ENCODE measurements at places on chromosomes 13 and 19. TPM values are rescaled to one million over a fixed set of nuclear protein-coding genes. Genes with fewer than 3 reads are reported as not detected.

The CNMD gene
- not detected for total RNA-seq

The NDUFA11 gene
- total RNA-seq = 205 TPM

The ARHGAP35 gene
- 23.7 TPM for total RNA-seq

The ZNF112 gene
- total RNA-seq = 0.11 TPM

The TMEM38A gene
- 0.75 TPM for total RNA-seq

The CFAP97D2 gene
- not detected for total RNA-seq

The NKPD1 gene
- total RNA-seq = not detected

The TUBA3C gene
- not detected for total RNA-seq

The POGLUT2 gene
- 38.0 TPM for total RNA-seq

Data from ascending aorta (tissue), 2 donors.